ENCODE measurements at places on chromosomes 6 and 20.

DNA sequence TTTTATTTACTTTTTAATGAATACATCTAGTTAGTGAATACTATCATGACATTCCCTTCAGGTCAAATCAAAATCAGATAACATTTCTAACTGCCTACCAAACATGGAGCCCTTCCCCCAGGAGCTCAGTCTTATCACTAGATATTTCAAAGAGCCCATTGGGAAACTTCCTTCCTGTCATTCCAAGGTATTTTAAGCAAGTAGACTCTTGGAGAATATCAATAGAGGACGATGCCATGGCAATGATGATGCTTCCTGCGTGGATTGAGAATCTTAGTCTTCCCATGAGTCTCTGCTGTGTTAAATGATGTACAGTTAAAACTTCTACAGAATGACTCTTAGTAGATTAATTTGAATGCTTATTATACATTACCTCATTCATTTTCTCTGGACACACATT is 384.9 kb downstream of the CENPW start:
- DNase-seq, result no peak

GRCh38 chr20:11389186-11389585 is 528.5 kb upstream of the BTBD3 start:
- DNase-seq, result no peak

GRCh38 chr6:40588480-40588879 is 1.3 kb upstream of the LRFN2 start:
- DNase-seq, result no peak

- no peak for DNase-seq
Observed at GRCh38 chr6:37459981-37460800, 27.2 kb downstream of the CMTR1 start.

DNA sequence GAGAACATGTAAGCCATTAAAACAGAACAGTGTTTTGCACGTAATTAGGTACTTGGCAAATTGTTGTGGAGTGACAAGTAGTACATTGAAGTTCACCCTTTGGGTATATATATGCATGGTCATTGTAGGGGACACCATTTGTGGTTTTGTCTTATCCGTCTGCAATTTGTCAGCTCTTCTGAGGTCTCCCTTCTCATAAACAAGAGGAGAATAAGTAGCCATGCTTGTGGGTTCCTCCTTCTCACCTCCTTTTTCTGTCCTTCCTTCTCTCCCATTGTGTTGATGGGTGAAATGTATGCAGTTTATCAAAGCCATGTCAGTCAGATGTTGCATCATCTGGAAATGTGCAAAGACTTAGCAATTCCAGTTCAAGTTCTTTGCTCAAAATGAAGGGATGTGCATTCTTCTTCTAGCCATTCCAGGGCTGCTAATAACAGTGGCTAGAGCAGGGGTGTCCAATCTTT is 70.9 kb downstream of the QKI start:
- no peak for DNase-seq

GRCh38 chr20:14491436-14491835 is 154.0 kb upstream of the FLRT3 start:
- DNase-seq, result no peak

- no peak for DNase-seq
Observed at GRCh38 chr6:41687501-41688175, 47.8 kb downstream of the TFEB start.

DNA sequence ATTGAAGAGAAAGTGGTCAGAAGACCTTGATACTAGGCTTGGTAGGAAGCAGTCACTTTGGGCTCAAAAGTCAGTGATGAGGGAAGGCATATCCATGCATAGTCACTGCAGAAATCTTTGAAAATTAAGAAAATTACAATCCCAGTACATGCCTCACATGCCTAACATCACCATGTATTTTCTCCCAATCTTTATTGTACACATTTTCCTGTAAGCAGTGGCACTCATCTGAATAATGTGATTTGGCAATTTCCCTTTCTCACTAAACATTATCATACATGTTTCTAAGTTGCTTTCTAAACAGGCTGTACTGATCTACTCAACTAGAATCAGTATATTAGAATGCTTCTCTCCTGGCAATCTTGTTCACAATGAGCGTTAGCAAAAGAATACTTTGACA is 280.7 kb upstream of the SUPT3H start:
- DNase-seq, result no peak

DNA sequence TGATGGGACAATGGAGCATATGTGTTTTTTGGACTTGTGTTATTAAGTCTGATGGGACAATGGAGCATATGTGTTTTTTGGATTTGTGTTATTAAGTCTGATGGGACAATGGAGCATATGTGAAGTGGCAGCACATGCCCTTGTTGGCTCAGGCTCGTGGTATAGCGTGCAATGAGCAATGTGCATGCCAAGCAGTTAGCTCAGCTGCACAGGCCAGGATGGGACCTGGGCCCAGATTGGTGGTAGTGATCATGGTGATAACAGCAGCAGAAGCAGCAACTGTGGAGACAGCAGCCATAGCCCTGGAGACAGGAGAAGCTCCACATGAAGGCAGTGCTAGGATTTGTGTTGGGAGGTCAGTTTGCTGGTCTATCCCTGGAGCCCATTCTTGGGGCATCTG is 61.1 kb downstream of the IL20RA start:
- no peak for DNase-seq

DNA sequence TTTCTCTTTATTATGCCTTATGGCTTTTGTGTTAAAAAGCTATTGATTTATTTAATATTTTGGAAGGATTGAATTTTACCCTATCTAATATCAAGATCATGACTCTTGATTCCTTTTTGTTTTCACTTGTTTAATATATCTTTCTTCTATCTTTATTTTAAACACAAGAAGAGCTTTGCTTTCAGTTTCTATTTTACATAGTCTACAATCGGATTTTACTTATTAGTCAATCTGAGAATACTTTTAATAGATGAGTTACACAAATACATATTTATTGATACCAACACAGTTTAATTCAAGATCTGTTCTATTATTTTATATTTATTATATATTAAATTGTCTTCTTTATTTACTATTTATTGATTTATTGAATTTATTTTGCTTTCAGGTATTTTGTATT is 218.8 kb downstream of the ESR1 start:
- no peak for DNase-seq

DNA sequence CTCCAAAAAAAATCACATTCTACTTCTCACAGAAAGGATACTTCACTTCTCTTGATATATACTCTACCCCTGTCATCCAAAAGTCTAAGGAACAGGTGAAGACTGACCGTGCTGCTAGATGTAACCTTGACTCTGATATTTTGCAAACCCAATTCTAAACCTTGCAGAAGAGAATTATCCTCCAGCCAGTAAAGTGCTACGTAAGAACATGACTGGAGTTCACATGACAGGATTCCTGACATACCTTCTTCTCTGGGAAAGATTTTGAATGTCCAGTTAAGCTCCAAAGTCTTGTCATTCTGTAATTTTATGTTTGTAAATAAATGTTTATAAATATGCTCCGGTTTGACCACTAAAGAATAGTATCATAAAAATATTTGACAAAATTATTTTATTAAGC is 35.8 kb downstream of the BTBD9 start:
- DNase-seq, result no peak

DNA sequence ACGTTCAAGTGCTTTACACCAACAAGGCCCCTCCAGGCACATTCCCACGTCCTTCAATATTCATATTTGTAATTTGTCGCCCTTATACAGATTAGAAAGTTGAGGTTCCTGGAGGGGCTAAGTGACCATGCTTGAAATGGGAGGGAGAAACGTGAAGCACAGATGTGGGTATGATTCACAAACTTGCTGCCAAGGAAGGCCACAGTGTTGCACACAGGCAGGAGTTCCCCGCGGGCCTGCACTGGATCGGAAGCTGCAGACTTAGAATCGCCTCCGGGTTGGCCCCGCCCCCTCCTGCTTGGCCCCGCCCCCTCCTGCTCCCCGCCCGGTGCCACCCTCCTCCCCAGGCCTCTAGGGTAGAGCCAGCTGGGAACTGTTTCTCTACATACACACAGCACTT is 58.2 kb upstream of the QKI start:
- DNase-seq, result peak; percentile 47

- DNase-seq, result no peak
Observed at GRCh38 chr6:68296126-68296525, 339.0 kb upstream of the ADGRB3 start.

DNA sequence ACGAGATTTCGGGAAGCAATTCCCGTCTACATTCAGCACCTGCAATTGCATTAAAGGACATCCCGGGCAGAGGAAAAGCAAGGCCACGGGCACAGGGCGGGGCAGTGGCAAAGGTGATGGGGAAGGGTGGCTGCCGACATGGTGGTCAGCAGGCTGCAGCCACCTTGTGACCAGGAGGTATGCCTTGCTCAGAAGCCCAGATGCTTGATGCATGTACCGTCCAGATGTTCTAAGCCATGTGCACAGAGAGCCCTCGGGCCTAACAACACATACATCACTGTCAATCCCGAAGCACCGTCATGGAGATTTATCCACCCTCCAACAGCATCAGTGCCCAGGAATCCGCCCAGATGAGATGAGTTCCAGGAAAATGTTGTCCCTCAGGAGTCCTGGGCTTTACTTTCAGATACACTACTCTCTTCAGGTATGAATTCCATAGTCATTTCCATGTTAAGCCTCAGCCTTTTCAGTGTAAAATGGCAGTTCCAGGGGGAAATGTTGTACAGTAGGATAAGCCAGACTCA is 77.8 kb upstream of the FRMD1 start:
- no peak for DNase-seq

DNA sequence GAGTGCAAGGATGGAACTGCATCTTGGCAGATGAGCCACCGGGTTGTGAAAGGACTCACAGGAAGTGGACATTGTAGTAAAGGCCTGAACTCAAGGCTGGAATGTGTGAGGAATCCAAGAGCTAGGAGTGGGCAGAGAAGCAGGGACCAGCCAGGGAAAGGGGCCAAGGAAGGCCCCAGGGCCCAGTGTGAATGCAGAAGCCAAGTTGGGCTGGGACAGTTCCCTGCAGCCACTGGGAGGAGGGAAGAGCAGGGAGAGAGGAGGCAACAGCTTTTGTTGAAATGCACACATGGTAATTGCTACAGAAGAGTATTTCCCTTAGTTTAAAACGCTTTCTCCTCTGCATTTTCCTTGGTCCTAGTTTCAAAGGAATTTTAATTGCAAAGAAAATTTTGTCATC is 34.6 kb downstream of the CDH22 start:
- DNase-seq, result no peak

DNA sequence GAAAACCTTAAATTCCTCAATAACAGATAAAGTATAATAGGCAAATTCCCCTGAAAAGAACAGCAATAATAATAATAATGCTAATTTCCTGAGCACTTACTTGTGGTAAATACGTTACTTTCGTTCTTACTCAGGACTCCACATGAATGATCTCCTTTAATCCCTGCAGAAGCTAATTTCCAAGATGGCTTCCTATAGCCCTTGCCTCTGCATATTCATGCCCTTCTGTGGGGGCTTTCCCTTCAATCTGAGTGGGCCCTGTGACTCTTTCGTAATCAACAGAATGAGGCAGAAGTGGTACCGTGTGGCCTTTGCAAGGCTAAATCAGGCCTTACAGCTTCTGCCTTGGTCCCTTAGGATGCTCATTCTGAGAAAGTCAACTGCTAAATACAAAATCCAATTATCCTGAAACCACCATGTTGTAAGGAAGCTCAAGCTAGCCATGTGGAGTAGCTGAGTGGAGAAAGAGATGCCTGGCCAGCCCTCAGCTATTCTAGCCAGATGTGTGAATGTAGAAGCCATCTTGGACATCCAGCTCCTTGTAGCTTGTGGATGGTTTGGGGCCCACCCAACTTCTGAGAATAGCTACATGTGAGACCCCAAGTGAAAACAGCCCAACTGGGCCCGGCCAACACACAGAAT is 50.5 kb downstream of the MCUR1 start:
- DNase-seq, result no peak

- DNase-seq, result no peak
Observed at GRCh38 chr6:105867277-105867676, 218.9 kb upstream of the PRDM1 start.

- DNase-seq, result no peak
Observed at GRCh38 chr6:14630016-14630415, 512.4 kb downstream of the CD83 start.

- no peak for DNase-seq
Observed at GRCh38 chr20:23358923-23359593, 2.9 kb upstream of the GZF1 start.

- no peak for DNase-seq
Observed at GRCh38 chr6:100988391-100988984, 107.4 kb upstream of the ASCC3 start.

DNA sequence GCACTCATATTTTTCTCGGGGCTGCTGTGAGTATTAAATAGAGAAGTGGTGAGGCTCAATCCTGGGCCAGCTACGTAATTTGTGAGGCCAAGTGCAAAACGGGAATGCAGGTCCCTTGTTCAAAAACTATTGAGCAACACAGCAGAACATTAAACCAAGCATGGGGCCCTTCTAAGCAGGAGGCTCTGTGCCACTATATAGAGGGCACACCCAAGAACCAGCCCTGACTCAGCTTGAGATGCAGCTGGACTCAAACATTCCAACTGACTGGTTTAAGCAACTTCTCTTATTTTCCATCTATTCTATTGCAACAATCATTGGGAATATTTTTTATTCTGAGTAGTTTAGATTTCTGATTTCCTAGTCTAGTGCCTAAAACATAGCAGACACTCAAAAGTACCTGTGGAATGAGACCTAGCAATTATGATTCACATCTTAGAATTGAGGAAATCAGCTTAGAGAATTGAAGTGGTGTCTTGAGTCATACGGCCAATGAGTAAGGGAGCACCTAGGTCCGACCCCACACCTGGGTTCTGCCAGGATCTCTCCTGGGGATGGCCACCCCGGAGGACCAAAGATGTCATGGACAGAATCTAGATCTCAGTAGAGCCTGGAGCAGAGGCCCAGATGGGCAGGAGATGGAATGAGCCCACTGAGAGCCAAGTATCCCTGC is 1.3 kb downstream of the SIRPB2 start:
- peak; percentile 37 for DNase-seq

- DNase-seq, result no peak
Observed at GRCh38 chr6:16430391-16431089, 192.2 kb downstream of the GMPR start.

GRCh38 chr20:23566199-23566932 is 1.9 kb downstream of the CST9L start:
- no peak for DNase-seq

GRCh38 chr20:62637110-62637509 is 5.2 kb upstream of the SLCO4A1 start:
- DNase-seq, result no peak

- no peak for DNase-seq
Observed at GRCh38 chr6:149779644-149779963, 30.1 kb downstream of the PCMT1 start.

DNA sequence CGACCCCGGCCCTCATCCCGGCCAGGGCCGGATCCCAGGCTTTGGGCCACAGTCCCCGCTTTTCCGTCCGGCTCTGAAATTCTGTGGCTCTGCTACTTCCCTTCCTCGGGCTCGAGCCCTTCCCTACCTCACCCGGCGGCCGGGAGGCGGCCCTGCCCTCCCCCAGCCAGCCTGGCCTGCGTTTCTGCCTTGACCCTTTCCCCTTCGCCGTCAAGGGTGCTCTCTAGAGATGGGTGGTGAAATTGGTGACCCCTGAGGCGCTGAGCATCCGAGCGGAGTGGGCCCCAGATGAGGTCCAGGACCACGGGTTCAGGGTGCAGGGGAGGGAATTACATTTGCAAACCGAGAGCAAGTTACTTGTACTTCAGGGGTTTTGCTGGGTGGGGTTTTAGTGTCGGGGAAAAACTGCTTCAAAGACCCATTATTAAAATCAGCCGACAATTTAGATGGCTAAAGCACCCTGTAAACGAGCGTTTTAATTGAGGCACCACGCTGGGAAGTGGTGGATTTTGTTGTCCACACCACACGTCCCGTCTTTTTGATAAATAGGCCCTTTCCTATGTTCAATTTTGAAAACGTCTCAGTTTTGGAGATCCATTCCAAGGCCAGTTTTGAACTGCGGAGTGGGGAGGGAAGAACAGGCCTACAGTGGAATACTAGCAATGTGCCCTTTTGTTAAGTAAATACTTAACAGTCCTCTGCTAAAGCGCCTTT is 9.9 kb downstream of the TFAP2A start:
- DNase-seq, result no peak
